ENCODE measurements at places on chromosomes 16 and 17. TPM values are rescaled to one million over a fixed set of nuclear protein-coding genes. Genes with fewer than 3 reads are reported as not detected.
A peak's percentile ranks its signal among the peaks of the same experiment; 100 is the strongest.

- DNase-seq: peak; percentile 79
Observed at GRCh38 chr17:7122381-7122780, 7.8 kb upstream of the ASGR2 start.

DNA sequence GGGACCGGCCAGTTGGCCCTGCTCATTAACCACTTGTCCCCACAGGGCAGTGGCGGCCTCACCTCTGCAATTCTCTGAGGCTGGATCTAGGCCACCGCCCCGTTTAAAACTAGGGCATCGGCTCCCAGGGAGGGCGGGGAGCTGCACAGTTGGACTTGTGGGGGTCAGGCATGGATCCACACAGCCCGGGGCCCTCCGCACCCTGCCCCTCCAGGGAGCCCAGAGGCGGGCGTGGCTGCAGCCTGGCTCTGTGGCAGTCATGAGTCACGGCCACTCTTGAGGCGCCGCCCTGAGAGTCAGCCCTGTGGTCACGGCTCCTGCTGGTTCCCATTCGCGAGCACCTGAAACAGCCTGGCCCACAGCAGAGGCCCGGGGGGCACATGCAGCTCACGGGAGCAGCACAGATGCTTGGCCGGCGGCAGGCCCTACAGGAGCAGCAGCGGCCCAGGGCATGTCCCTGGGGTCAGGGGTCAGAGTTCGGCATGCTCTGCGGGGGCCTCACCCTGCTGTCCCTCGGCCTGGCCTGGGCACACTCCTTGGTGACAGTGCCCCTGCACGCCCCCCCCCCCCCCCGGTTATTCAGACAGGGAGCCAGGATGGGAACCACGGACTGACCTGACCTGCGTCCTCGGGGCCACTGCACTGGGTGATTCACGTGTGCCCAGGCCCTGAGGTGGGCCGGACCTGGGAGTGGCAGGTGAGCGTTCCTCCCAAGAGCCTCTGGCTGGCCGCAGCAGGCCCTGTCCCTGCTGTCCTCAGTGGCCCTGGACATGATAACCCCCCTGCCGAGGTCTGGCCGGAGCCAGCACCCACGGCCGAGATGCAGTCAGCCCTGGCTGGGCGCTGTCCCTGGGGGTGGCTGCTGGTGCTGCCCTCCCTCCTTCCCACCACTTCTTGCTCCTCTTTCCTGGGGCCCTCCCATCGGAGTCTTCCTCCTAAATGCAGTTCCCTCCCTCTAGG is 8.2 kb downstream of the CAPN15 start:
- peak; percentile 100 for DNase-seq

DNA sequence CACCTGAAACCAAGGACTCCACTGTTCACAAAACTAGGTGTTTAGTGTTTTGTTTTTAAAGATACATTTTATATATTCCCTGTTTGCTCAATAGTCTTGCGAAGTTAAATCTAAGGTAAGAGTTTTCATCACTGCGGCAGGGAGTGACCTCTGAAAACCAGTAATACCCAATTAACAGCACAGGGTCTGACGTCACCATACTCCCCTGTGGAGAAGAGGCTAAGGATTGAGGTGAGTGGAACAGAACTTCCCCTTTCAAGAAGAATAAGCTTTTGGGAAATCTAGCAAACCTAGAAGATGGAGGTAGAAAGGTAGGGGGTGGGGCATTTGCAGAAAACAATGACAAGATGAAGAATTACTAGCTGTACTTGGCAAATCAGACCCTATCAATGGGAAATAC is 120.7 kb downstream of the CDH8 start:
- DNase-seq: no peak

DNA sequence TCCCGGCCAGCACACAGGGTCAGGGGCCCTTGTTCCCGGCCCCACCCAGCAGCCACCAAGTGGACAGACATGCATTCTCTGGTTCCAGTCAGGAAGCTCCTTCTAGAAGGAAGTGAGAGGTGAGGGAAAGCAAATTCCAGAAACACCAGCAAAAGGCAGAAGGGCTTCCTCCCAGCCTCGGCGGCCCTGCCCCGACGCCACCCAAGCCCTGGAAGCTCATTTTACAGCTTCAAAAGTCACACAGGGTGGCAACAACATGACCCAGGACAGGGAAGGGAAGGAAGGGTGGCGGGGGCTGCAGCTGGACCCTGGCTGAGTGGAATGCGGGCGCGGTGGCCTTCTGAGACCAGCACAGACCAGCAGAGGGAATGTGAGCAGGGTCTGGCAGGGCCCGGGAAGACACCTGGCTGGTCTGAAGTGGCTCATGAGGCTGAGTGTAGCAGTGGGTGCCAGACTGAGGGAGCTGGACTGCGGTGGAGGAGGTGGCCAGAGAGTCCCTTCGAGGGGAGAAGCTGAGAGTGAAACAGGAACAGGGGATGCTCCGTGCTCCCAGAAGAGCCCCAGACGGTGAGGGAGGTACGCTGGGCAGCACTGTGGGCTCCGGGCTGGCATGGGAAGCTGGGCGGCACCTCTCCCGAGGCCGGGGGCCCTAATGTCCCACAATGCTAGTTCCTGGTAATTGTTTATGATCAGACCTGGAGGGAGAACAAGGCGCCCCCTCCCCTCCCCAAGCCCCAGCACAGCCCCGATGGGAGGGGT is 1.9 kb upstream of the UNC13D start:
- DNase-seq: peak; percentile 29

- DNase-seq: peak; percentile 60
Observed at GRCh38 chr16:4957420-4957719, 760 bp upstream of the SEC14L5 start.

DNA sequence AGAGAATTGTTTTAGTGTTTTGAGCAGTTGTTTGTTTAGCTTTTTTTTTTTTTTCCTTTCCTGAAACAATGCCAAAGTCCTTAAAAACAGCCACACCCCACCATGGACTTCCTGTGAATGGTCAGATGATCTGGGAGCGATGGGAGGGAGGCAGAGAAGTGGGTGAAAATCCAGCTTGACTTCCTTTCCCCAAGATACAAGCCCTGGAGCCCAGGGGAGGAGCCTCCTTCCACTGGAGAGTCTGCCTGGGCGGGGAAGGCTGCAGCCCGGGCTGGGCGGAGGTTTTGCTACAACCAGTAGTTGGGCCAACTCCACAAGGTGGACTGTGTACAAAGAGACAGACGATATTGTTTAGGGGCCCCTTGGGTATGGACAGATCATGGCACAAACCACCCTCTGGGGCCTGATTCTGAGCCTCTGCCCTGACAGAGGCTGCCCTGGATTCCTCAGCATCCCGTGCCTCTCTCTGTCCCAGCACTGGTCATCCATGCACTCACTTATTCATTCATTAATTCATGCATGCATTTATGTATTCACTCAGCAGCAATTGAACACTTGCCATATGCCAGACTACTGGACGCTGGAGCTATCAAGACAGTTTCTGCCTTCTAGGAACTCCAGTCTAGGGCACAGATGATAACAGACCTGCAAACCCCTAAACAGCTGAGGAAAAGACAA is 29.8 kb downstream of the WSB1 start:
- no peak for DNase-seq

DNA sequence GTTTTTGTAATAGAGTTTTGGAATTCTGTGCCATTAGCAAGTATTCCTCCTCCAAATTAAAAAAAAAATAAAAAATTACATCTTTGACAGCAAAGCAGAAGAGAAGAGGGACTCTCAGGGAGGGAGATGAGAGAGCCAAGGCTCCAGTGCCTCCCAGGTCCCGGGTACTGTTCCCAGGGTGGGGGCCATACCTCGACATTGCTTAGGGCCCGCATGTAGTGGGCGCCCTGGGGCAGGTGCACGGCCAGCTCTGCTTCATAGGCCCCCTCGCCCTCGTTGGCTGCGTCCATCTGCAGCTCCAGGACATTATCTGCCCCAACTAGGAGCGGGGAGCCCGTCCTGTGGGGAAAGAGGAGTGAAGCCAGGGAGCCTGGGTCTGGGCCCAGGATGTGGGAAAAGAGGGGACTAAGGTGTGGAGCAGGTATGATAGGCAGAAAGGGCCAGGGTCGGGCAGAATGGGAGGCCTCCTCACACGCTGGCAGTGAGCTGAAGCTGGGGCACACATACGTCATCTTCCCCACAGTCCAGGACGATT is 11.2 kb downstream of the ITGA2B start:
- no peak for DNase-seq

- DNase-seq: no peak
Observed at GRCh38 chr16:47907109-47907508, 248.7 kb downstream of the ABCC12 start.

GRCh38 chr16:51155820-51156806 is 5.0 kb upstream of the SALL1 start:
- no peak for DNase-seq

DNA sequence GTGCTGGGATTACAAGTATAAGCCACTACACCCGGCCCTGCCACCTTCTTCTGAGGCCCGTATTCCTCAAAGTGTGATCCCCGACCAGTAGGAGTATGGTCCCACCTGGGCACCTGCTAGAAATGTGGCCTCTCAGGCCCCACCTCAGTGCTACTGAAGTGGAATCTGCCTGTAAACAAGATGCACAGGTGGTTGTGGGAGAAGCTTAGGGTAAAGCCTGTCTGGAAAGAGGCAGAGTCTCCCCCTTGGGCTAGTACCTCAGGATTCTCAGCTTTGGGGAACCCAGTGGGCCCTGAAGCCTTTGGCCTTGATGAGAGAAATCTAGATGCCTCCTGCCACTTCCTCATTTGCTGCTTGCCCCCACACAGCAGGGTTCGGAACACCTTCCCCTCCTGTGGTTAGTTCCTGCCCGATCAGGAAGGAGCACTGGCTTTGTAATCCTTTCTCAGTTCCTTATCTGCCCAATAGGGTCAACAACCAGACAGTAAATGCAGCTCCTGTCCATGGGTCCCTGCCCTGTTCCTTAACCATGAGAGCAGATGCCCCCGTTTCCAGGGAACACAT is 25.2 kb downstream of the TK2 start:
- no peak for DNase-seq

GRCh38 chr16:4783951-4784336 is 4.2 kb downstream of the SEPTIN12 start:
- DNase-seq: peak; percentile 56

- DNase-seq: peak; percentile 22
Observed at GRCh38 chr17:21194226-21194625, 19.7 kb downstream of the TMEM11 start.

DNA sequence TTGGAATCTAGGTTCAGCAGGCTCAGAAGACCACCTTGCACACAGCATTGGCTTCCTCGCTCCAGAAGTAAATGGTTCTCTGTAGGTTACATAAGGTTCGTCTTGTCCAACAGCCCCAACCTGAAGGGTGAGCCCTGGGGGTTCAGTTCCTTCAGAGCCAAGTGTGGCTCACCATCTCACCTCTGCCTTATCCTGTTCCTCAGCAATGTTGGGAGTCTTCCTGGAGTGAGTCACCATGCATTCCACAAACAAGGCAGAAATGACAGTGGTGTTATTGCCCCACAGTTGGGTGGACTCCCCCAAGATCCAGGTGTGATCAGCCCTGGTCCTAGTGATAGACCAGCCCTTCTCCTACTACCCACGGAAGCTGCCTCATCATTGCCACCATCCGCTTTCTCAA is 26.8 kb upstream of the SMPD3 start:
- no peak for DNase-seq

GRCh38 chr17:48051283-48051682 is 3.1 kb downstream of the NFE2L1 start:
- no peak for DNase-seq

- DNase-seq: no peak
Observed at GRCh38 chr16:888901-889570, 81.7 kb downstream of the LMF1 start.

GRCh38 chr16:51651061-51651466 is 500.0 kb upstream of the SALL1 start:
- no peak for DNase-seq

- no peak for DNase-seq
Observed at GRCh38 chr17:63775420-63775819, 1.4 kb downstream of the DDX42 start.

NLRC3 gene
- under 0.01 TPM for total RNA-seq

CHTF8 gene
- 48.0 TPM for total RNA-seq

PRSS27 gene
- 2.5 TPM for total RNA-seq

CDH16 gene
- total RNA-seq: not detected

CLEC18A gene
- 0.29 TPM for total RNA-seq

NHLRC4 gene
- total RNA-seq: 1.2 TPM

KRT28 gene
- not detected for total RNA-seq

DNAH9 gene
- not detected for total RNA-seq

NPIPA5 gene
- 5.4 TPM for total RNA-seq

GGT6 gene
- not detected for total RNA-seq

GOSR2 gene
- total RNA-seq: 44.9 TPM

TMEM106A gene
- total RNA-seq: 5.6 TPM

CCL13 gene
- not detected for total RNA-seq

FOXJ1 gene
- total RNA-seq: not detected

TUBD1 gene
- total RNA-seq: 4.4 TPM
